ENCODE measurements at places on chromosomes 4 and X. TPM values are rescaled to one million over a fixed set of nuclear protein-coding genes. Genes with fewer than 3 reads are reported as not detected.

LRPAP1 gene
- total RNA-seq, result 91.0 TPM

ARHGAP6 gene
- 0.44 TPM for total RNA-seq

SUPT20HL2 gene
- total RNA-seq, result not detected

PSAPL1 gene
- not detected for total RNA-seq

EVC2 gene
- 5.5 TPM for total RNA-seq

TRIM61 gene
- not detected for total RNA-seq

UGT8 gene
- 0.39 TPM for total RNA-seq

C4orf50 gene
- not detected for total RNA-seq

PABPC5 gene
- 0.17 TPM for total RNA-seq

SLITRK4 gene
- not detected for total RNA-seq

ELOVL6 gene
- 15.6 TPM for total RNA-seq

POLA1 gene
- total RNA-seq, result 20.7 TPM

PARM1 gene
- total RNA-seq, result 0.22 TPM

- no peak for DNase-seq
Observed at GRCh38 chrX:65493431-65493830, 41.2 kb downstream of the LAS1L start.

DNA sequence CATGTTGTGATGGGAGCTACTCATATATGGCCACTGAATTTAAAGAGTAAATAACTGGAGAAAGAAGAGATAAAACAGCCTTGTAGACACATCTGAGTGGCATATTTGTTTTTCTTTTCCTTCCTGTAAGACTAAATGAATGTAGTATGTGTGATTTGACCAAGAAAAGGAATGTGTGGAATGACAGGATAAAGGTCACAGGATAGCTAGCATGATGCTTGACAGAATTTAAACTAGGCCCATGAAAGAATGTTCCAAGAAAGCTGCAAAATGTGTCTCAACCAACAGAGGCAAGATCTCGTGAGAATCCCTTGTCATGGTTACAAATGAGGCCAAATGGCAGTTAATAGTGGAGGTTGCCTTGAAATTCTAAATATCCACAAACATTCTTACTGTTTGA, 137.0 kb downstream of the KCNIP4 start:
- peak; percentile 73 for DNase-seq

DNA sequence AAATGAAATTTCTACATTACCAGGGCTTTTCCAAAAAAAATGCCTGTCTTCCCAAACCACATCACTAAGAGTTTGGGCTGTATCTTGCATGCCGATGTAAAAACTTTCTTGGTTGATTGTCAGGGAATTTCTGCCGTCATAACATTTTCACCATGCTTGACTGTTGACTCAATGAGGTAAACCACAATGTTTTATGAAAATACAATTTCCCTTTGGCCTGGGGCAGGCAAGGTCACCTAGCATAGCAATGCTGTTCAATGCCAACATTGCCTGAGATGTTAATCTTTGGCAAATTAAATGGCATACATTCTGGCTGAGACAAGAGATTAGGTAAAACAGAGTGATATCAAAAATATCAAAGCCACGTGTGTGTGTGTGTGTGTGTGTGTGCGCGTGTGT, 137.1 kb upstream of the TBL1X start:
- DNase-seq, result peak; percentile 93

- peak; percentile 43 for DNase-seq
Observed at GRCh38 chr4:30719454-30720020, 632 bp upstream of the PCDH7 start.

GRCh38 chrX:12370497-12370986, 232.3 kb downstream of the FRMPD4 start:
- DNase-seq, result peak; percentile 87

- DNase-seq, result no peak
Observed at GRCh38 chrX:138849521-138849920, 138.0 kb upstream of the FGF13 start.

DNA sequence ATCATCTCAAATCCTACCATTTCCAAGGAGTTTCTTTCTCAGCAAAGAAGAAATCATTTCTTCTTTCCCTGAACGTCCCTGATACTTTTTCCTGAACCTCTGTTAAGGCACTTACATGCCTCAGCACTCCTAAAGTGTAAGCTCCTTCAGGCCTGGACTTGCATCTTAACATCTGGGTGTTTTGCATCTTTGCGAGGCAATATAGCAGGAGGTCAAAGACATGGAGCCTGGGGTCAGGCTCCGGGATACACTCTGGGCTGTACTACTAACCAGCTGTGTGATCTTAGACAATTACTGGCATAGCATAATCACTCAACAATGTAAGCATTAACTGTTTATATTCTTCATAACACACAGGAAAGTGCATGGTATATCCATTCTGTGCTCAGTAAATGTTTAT, 275.5 kb upstream of the BOD1L1 start:
- DNase-seq, result no peak

DNA sequence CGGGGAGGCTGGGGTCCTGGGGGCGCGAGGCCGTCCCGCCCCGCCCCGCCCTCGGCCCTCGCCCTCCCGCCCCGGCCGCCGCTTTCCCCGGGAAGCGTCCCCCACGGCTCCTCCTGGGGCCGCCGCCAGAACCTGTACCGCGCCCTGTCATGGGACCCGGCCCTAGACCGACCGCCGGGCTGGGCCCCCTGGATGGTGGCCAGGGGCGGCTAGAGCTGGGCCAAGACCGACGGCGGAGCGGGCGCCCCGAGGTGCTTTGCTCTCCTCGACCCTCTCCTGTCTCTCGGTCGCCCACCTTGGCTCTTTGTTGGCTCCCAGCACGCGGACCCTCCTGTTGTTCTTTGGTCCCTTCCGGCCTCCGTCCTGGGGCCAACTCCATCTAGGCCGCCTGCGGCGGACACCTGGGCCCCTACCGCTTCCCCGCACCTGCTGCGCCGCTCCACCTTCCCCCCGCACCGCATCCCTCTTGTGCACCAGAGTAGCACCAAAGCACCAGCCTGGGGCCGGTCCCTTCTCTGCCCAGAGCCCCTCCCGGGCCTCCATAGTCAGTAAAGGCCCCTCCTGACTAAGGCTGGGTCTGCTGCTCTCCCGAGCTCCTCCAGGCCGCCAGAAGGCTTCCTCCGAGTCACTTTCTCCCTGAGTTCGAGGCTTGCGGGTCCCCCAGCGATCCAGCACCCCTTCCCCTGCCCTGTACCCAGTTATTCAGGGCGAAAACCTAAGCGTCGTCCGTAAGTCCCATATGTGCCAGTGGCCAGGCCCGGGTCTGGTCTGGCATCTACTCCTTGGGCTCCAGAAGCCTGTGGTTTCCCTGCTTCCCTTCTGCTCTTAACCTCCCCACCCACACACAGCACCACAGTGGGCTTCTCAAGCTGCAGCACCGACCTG, 587 bp downstream of the TACC3 start:
- no peak for DNase-seq

GRCh38 chrX:100478714-100479306, 68.7 kb upstream of the PCDH19 start:
- no peak for DNase-seq

GRCh38 chrX:75781611-75782010, 3.4 kb downstream of the MAGEE2 start:
- no peak for DNase-seq

DNA sequence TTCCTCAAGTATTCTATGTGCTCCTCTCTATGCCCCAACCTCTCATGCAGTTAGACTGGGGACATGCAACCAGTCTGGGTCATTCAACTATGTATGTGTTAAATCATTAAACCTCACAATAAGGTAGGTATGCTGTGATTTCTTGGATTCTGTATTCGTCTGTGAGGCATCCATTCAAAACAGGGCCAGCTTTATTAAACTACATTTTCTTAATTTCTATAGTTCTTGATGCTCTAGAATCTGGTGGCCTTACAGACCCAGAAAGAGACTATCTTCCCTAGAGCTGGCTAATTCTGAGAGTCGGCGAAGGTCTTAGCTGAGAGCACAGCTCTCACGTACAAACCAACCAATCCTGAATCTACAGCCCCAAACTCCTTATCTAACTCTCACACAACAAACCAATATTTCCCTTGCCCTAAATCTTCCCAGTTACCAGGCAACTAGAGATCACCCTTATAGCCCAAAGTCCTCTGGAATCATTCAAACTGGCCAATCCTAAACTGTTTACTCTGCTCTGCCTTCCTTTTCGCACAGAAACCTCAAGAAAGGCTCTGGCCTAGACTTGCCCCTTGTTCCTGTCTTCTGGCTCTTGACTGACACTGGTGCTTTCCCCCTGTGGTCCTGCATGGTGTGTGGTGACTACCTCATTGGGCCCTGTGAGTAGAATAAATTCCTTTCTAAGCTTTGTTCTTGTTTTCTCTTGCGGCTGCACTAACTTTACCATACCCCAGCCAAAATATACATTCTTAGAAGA, 203.5 kb upstream of the TET2 start:
- no peak for DNase-seq

- no peak for DNase-seq
Observed at GRCh38 chr4:64068096-64068495, 341.2 kb downstream of the TECRL start.

DNA sequence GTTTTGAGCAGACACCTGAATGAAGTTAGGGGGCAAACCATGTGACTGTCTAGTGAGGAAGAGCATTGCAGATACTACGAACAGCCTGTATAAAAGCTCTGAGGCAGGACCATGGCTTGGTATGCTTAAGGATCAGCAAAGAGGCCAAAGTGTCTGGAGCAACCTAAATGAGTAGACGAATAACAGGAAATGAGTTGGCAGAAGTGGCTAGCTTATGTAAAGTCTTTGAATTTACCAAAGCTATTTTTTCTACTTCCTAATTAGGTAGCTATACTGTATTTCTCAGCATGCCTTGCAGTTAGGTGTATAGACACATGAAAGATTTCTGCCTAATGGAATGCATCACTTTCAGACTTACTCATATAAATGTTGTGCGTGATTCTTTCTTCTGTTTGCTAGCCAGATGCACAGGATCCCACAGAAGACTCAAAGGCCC, 9.3 kb upstream of the GPRIN3 start:
- peak; percentile 58 for DNase-seq

DNA sequence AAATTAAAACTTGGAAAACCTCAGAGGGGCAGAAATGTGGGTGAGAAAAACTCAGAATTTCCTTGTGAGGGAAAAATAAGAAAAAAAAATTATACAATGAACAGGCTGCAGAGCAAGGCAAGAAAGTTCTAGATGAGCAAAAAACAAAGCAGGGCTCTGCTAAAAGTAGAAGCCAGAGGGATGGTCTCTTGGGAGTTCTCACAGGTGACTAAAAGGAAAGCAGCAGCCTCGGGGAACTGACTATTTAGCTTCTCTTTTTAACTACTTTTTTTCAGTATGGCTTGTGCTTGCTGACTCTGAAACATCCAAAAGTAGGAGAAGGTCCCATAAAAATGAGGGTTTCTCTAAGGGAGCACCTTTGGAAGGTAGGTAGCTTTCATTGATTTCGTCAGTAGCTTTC, 36.4 kb downstream of the PCDH19 start:
- no peak for DNase-seq

DNA sequence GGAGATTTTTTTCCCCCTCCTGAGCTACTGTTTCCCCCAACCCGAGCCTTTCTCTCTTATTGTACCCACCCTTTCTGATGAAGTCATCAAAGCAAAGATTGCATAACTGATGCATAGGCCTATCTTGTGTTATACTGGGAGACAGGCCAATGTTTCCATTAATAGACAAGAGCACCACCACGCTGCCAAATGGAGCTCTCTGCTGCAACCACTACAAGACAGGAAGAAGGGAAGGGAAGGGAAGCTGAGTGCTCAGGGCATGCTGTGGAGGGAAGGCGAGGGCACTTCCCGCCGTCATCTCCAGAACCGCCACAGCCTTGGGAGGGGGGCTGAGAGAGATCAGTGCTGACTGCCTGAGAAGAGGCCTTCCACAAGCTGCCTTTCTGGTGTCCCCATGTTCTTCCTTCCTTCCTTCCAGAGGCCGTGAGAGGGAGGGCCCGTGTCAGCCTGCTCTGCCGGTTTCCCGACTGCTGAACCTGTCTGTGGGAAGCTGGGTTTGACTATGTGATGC, 75.0 kb downstream of the MGST2 start:
- DNase-seq, result peak; percentile 57

DNA sequence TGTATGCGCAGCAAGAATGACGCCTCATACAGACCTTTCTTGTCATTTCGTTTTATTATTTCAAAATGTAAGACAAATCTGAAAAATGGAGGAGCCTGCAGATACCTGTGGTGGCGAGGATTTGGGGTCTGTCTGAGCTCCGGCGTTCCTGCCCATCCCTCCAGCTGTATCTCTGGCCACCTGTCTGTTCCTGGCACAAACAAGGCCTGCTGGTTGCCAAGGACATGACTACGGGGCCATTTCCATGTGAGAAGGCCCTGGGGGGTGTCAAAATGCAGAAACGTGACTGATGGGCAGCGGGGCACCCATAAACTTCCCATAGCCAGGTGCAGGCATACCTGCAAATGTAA, 591 bp upstream of the TSPAN7 start:
- no peak for DNase-seq

DNA sequence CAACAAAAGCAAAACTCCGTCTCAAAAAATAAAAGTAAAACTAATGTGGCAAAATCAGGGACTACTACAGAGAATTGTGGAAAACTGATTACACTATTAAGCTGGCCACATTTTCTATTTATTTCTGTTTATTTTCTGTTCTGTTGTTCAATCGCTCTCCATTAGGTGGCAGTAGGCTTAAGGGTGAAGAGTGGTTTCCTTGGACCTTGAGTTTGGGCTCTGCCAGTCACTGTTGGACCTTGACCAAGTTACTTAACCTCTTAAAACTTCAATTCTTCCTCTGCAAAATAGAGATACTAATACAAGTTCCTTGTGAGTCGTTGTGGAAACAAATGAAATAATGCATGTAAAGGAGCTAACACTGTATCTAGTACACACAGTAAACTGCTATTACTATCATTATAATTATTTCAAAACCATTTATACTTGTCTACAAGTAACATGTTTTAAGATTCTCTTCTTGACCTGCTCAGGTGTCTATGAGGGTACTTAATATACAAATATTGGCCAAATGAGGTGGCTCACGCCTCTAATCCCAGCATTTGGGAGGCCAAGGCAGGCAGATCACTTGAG, 15.2 kb downstream of the HSD17B11 start:
- peak; percentile 65 for DNase-seq

GRCh38 chr4:3612281-3612680, 80.1 kb upstream of the LRPAP1 start:
- DNase-seq, result no peak

- DNase-seq, result peak; percentile 94
Observed at GRCh38 chr4:112082954-112083586, 62.2 kb upstream of the FAM241A start.

Data from M059J (cell line).